ENCODE measurements at places on chromosomes 2 and 18.
A peak's percentile ranks its signal among the peaks of the same experiment; 100 is the strongest.

GRCh38 chr2:240246173-240246820 lies 105.8 kb upstream of the OTOS start:
- no peak for DNase-seq

DNA sequence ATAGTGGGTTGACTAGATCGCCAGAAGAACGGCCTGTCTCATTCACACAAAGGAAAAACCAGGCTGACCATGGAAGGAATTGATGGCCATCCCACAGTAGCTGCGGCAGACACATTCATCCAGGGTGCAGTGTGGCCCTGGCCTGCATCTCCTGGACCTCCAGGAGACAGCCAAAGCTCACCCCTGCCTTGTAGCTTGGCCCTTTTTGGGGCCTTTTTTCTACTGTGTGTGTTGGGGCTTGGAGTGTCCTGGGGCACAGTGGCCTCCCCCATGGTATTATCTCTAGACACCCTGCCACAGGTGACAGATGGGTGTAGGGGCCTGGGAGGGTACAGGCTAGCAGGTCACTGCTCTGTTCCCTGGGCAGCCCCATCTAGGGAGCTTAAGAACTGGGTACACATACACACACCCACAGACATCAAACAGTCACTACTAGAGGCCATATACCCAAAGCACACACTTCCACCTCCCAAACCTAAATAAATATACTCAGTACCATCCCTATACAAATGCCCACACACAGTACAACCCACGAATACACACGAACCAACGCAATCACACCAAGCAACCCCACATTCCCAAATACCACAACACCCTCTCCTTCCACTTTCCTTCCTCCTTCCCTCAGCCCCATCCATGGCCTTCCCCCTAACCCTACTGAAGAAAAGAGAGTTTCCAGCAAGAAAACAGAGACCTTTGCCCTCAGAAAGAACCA lies 8.6 kb downstream of the EN1 start:
- DNase-seq: no peak

DNA sequence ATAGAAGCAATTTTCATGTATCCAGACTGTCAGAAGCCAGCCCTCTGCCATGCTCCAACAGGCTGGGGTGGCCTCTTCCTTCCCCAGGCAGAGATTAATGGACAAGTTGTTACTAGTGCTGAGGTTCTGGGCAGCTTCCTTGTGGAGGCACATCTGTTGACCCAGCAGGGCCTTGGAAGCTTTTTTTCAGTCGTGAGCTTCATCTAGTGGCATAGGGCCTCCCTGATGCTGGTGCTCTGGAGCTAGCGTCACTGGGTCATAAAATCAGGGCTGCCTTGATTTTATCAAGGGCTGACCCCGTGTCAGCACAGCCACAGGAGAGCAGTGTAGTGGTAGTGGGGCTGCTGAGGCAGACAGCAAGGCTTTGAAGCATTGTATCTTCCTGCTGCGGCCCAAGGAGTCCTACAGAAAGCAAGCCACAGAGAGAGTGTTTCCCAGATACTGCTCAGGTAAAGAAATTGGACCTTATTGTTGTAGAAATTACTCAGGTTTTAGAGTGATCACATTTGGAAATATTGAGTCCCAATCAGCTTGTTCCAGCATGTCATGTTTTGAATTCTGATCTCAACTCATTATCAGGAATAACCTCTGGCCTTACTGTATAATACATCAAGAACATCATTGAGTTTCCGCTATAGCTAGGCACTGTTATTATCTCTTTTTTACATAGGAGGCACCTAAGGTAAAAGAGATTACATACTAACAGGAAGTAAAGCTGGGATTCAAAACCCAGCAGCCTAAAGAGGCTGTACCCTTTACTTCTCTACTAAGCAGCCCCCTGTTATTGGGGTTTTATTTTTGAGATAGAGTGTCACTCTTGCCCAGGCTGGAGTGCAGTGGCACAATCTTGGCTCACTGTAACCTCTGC lies 92.3 kb upstream of the ALPP start:
- DNase-seq: no peak

GRCh38 chr2:118197011-118197675 lies 108.9 kb downstream of the INSIG2 start:
- DNase-seq: peak; percentile 14

GRCh38 chr2:46145840-46146239 lies 151.4 kb upstream of the EPAS1 start:
- no peak for DNase-seq

- DNase-seq: no peak
Measured at GRCh38 chr2:43057026-43057741, 169.2 kb downstream of the ZFP36L2 start.

DNA sequence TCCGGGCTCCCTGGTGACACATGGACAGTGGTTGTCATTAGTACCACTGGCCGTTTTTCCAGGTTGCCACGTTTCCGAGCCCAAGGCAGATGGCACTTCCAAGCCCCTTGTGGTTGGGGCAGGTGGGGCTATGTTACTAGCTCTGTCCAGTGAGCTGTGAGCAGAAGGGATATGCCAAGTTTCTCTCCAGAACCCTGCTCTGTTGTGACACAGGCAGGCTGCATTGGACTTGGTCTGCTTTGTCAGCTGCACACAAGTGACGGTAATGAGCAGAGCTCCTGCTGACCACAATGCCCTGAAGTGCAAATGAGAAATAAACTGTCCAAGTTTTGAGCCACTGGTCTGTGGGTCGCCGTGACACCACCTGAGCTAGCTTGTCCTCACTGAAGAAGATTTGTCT lies 118.8 kb downstream of the GYPC start:
- no peak for DNase-seq

DNA sequence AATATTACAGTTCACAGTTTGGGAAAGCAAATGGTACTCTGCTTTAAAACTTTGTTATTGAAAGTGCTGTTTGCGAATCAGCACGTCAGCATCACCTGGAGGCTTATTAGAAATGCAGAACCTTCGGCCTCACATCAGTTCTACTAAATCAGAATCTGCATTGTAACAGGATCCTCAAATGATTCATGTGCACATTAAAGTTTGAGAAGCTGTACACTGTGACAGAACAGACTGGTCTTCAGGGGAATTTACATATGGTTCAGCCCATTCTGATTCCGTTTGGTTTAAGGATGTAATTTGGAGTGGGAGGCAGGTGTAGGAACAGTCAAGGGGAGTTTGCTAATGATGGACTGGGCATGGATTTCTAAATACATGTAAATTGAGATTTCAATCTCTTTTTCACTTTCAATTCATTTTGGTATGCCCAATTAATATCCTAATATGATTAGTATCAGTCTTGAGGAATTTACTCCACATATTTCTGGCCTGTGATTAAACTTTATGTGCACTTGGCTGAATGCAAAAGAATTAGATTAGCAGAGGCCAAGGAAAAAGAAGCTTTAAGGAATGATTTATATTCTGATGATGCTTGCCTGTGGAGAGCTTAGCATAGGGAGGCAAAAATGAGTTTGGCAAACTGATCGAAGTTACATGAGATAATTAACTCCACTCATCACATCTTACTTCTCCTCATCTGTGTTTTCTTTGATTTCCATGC lies 248.8 kb downstream of the XIRP2 start:
- DNase-seq: no peak

GRCh38 chr2:203823173-203823572 lies 44.4 kb upstream of the CTLA4 start:
- DNase-seq: no peak

DNA sequence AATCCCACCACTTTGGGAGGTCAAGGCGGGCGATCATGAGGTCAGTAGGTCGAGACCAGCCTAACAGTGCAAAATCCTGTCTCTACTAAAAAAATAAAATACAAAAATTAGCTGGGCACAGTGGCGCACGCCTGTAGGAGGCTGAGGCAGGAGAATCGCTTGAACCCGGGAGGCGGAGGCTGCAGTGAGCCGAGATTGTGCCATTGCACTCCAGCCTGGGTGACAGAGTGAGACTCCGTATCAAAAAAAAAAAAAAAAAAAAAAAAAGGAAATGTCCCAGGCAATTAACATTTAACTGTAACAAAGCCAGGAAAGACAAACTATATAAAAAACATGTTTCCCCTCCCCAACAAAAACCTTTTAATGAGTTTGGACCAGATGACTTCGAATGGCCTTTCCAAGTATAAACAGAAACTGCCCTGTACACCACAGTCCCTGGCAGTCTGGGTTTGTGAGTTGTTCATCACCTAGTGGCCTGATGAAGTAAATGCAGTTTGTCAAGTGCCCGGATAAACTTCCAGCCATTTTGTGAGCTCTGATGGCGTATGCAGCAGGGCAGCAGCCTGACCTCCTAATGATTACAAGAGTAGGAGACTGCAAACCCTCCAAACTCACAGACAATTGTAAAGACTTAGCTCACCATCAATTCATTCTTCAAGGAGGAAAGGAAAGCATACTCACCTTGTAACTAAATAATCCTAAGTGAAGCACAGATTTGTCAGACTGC lies 16.6 kb upstream of the PCBP1 start:
- DNase-seq: peak; percentile 90

- peak; percentile 51 for DNase-seq
Measured at GRCh38 chr18:12637901-12638643, 19.8 kb downstream of the SPIRE1 start.

DNA sequence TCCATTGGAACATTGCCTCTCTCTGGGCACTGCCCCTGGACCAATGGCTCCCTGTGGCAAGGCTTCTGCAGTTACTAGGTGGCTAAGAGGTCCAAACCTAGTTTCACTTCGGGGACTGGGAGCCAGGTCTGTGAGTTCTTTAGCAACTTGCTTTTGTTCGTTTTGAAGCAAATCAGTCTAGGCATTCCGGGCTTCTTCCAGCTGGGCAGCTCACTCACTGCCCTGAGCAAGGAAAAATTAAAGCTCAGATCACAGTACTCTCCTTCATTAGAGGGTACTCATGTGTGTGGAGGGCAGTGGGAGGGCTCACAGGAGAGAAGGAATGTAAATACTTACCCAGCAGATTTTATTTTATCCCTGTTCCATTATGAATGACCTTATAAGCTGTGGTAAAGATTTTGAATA lies 80.3 kb downstream of the SPP2 start:
- no peak for DNase-seq

- no peak for DNase-seq
Measured at GRCh38 chr2:186639939-186640338, 50.1 kb downstream of the ITGAV start.

GRCh38 chr2:88826399-88826798 lies 134.9 kb downstream of the RPIA start:
- DNase-seq: no peak

- DNase-seq: peak; percentile 65
Measured at GRCh38 chr2:227482638-227483340, 10.8 kb downstream of the AGFG1 start.

- no peak for DNase-seq
Measured at GRCh38 chr2:63186331-63186730, 135.7 kb downstream of the OTX1 start.

DNA sequence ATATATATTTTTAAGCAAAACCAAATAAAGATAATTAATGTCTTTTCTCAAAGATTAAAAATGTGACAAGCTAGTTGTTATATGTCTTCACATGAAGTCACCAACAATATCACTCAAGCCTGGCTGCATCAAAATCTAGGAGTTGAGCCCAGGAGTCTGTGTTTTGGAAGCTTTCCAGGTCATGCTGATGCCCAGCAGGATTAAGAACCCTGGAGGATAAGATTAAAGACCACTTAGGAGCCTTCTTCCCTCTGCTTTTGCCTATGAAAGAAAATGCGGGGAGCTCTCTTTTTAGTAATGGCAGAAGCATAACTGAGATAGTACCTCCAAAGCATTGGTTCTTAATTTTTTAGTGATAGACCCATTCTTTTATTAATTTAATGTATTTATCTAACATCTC lies 157.4 kb downstream of the ASXL3 start:
- no peak for DNase-seq

DNA sequence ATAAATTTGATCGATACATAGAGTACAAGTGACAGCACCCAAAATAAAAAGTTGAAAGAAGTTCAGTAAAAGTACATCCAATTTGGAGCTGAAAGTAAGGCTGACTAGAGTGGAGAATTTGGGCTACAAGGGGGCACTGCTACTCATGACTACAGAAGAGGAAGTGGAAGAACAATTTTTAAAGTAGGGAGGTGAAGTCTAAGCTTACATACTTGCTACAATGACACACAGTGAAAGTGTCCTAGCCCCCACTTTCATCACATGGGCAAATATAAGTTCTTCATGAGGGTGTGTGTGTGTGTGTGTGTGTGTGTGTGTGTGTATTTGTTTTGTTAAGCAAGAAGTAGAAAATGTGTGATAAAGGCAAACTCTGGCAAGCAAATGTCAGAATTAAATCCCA lies 45.7 kb downstream of the MAP3K2 start:
- no peak for DNase-seq

- peak; percentile 45 for DNase-seq
Measured at GRCh38 chr2:231395188-231396057, at the start of gene B3GNT7. Gene B3GNT7, plus strand, starts transcription at chr2:231395710. Its CDS starts 94 bp downstream, at chr2:231395804.

- DNase-seq: no peak
Measured at GRCh38 chr2:23567161-23567756, 182.3 kb downstream of the KLHL29 start.

- no peak for DNase-seq
Measured at GRCh38 chr2:70732766-70733645, 35.0 kb downstream of the ADD2 start.

DNA sequence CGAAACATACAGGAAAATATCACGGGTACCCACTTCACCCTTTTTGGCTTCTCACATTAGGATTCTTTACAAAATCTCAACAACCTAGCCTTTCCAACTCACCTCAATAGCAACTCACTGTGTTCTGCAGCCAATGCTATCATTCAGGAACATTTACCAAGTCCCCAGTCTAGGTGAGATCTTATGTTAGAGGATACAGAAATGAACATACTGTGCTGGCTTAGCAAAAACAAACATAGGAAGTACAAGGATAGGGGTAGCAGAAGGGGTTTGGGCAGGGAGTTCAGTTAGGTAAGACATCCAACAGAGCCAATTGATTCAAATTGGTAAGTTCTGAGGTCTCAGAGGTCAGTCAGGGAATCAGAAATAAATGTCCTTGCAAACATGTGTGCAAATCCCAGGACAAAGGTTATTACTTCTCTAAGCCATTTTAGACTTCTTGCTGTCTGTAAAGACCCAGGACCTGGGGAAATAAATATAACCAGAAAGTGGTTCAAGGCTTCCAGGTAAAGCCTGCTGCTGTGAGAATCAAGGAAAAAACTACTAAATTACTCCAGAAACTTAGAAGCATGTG lies 556.3 kb upstream of the CHAC2 start:
- DNase-seq: no peak

- peak; percentile 96 for DNase-seq
Measured at GRCh38 chr2:217899231-217900009, 103.4 kb downstream of the TNS1 start.

GRCh38 chr2:60351802-60352201 lies 201.7 kb downstream of the BCL11A start:
- DNase-seq: no peak

- no peak for DNase-seq
Measured at GRCh38 chr2:95313296-95314131, 16.4 kb downstream of the KCNIP3 start.

DNA sequence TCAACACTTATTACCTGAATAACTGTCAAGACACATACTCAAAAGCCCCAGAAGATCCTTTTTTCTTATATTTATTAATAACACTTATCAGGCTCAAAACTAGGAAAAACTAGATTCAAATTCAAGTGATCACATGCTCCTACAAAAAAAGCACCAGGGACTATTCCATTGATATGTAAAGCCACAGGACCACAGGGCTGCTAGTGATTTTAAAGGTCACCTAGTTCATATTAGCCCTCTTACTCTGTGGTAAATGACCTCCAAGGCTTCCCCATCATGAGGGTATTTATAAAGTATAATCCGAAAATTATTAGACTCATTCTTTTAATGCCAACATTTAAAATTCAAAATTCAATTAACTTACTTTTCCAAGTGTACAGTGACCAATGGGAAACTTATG lies 52.5 kb downstream of the LRPPRC start:
- DNase-seq: no peak

GRCh38 chr18:76991021-76991688 lies 141.4 kb downstream of the MBP start:
- no peak for DNase-seq

GRCh38 chr18:75173125-75173432 lies 35.9 kb downstream of the PTGR3 start:
- peak; percentile 24 for DNase-seq
